A375 (cell line): ENCODE measurements at places on chromosomes 1 and 21. TPM values are rescaled to one million over a fixed set of nuclear protein-coding genes. Genes with fewer than 3 reads are reported as not detected.

Gene HRNR
- 0.03 TPM in 1 of 2 replicates, not detected in the other for total RNA-seq

Gene LEMD1
- total RNA-seq: 6.8 and 8.6 TPM in 2 replicates

Gene TARDBP
- total RNA-seq: 67.7 and 85.0 TPM in 2 replicates

Gene PDZK1
- 0.49 and 1.2 TPM in 2 replicates for total RNA-seq

Gene MRPL55
- 121 and 136 TPM in 2 replicates for total RNA-seq

Gene F13B
- total RNA-seq: not detected in 2 replicates

Gene FCMR
- total RNA-seq: 0.37 and 1.2 TPM in 2 replicates

Gene CXADR
- 0.41 and 1.7 TPM in 2 replicates for total RNA-seq

Gene CFHR1
- total RNA-seq: 0.58 and 1.1 TPM in 2 replicates

Gene MOB3C
- 8.8 and 9.0 TPM in 2 replicates for total RNA-seq

Gene ADGRL4
- total RNA-seq: 3.6 and 5.2 TPM in 2 replicates

Gene MYBPH
- total RNA-seq: not detected in 2 replicates

Gene TLR5
- 0.04 and 0.96 TPM in 2 replicates for total RNA-seq

Gene CITED4
- total RNA-seq: 44.2 and 54.4 TPM in 2 replicates

Gene FABP3
- total RNA-seq: 0.68 TPM in 1 of 2 replicates, not detected in the other

Gene C1orf141
- total RNA-seq: not detected in 2 replicates

Gene ASTN1
- 1.7 and 3.0 TPM in 2 replicates for total RNA-seq

Gene CRYAA
- not detected in 2 replicates for total RNA-seq

Gene SLC16A1
- 97.5 and 101 TPM in 2 replicates for total RNA-seq

Gene NKAIN1
- 0.50 and 1.4 TPM in 2 replicates for total RNA-seq

Gene CGN
- total RNA-seq: 0.88 and 1.0 TPM in 2 replicates

Gene SLFNL1
- total RNA-seq: 0.21 TPM in 1 of 2 replicates, not detected in the other

Gene FAM72A
- total RNA-seq: 17.9 and 21.3 TPM in 2 replicates

Gene OR6K3
- not detected in 2 replicates for total RNA-seq

Gene FOXD2
- 1.7 and 3.0 TPM in 2 replicates for total RNA-seq

Gene SPOCD1
- total RNA-seq: 9.9 and 10.8 TPM in 2 replicates

Gene FNDC10
- total RNA-seq: 3.6 and 6.1 TPM in 2 replicates

Gene SLAMF6
- total RNA-seq: not detected in 2 replicates

Gene CDKN2C
- total RNA-seq: 59.4 and 63.9 TPM in 2 replicates

Gene PRELP
- not detected in 2 replicates for total RNA-seq

Gene KRTAP21-2
- total RNA-seq: not detected in 2 replicates

Gene ITLN1
- total RNA-seq: not detected in 2 replicates

Gene C1orf87
- not detected in 2 replicates for total RNA-seq

Gene IBA57
- 9.6 and 10.7 TPM in 2 replicates for total RNA-seq

Gene ARTN
- 0.34 and 1.4 TPM in 2 replicates for total RNA-seq

Gene CA6
- total RNA-seq: not detected in 2 replicates

Gene TNNT2
- total RNA-seq: 0.03 and 0.11 TPM in 2 replicates

Gene GPR161
- 8.9 and 9.9 TPM in 2 replicates for total RNA-seq

Gene DEPDC1
- 20.3 and 20.4 TPM in 2 replicates for total RNA-seq

Gene TRMT1L
- 13.7 and 20.7 TPM in 2 replicates for total RNA-seq

Gene GBP2
- total RNA-seq: 16.2 and 22.2 TPM in 2 replicates
